ENCODE measurements at places on chromosomes 3 and 15. TPM values are rescaled to one million over a fixed set of nuclear protein-coding genes. Genes with fewer than 3 reads are reported as not detected.

The CNTN4 gene
- total RNA-seq: not detected

The TPRG1 gene
- total RNA-seq: 0.56 TPM

The GOLGA8H gene
- 0.28 TPM for total RNA-seq

The LNP1 gene
- 5.9 TPM for total RNA-seq

The WWTR1 gene
- total RNA-seq: 24.0 TPM

The EXD1 gene
- total RNA-seq: not detected

The COPG1 gene
- 457 TPM for total RNA-seq

The SEMA5B gene
- under 0.01 TPM for total RNA-seq

The ECE2 gene
- not detected for total RNA-seq

The STAG1 gene
- 34.4 TPM for total RNA-seq

The PLA2G4D gene
- under 0.01 TPM for total RNA-seq

The LMAN1L gene
- total RNA-seq: not detected

The TMEM212 gene
- not detected for total RNA-seq

The GPR160 gene
- total RNA-seq: 2.0 TPM

The PCOLCE2 gene
- 27.8 TPM for total RNA-seq

The ATP10A gene
- total RNA-seq: 13.0 TPM

The MORC1 gene
- not detected for total RNA-seq

The SCAMP5 gene
- total RNA-seq: 4.0 TPM

The PLOD2 gene
- total RNA-seq: 1,238 TPM

The ARHGAP31 gene
- total RNA-seq: 7.6 TPM

The SKOR1 gene
- total RNA-seq: under 0.01 TPM

The LOXL1 gene
- 86.5 TPM for total RNA-seq

The KBTBD13 gene
- not detected for total RNA-seq

The CIDEC gene
- under 0.01 TPM for total RNA-seq

The CACNA2D2 gene
- total RNA-seq: not detected

The ATP13A5 gene
- not detected for total RNA-seq

The SENP8 gene
- total RNA-seq: 2.0 TPM

The IGSF10 gene
- total RNA-seq: under 0.01 TPM

The SLC33A1 gene
- total RNA-seq: 51.3 TPM

The WDR73 gene
- total RNA-seq: 22.0 TPM

The STARD9 gene
- 1.7 TPM for total RNA-seq

The ARPP21 gene
- total RNA-seq: 6.5 TPM

The NSMCE3 gene
- 8.5 TPM for total RNA-seq

The EPHA6 gene
- not detected for total RNA-seq

The RAD51 gene
- 1.1 TPM for total RNA-seq

The FEZF2 gene
- not detected for total RNA-seq

The LSAMP gene
- total RNA-seq: 0.28 TPM

The PAK6 gene
- total RNA-seq: 0.56 TPM

The ABI3BP gene
- total RNA-seq: 26.6 TPM

The ZDHHC19 gene
- not detected for total RNA-seq

The NR2E3 gene
- 0.38 TPM for total RNA-seq

The WDR82 gene
- total RNA-seq: 51.0 TPM

The CCK gene
- 5.1 TPM for total RNA-seq

The TRH gene
- under 0.01 TPM for total RNA-seq

The KNG1 gene
- total RNA-seq: not detected

The SLC7A14 gene
- total RNA-seq: 1.2 TPM

The GPR62 gene
- not detected for total RNA-seq

The MB21D2 gene
- total RNA-seq: 15.0 TPM

The KLHL6 gene
- total RNA-seq: under 0.01 TPM

The LARP6 gene
- 49.0 TPM for total RNA-seq

The FEM1B gene
- 44.5 TPM for total RNA-seq

The GOLGA8R gene
- 4.8 TPM for total RNA-seq

The TTC21A gene
- 2.8 TPM for total RNA-seq

Data from regular cardiac myocyte (primary cell).